Stimulated activated CD4-positive, alpha-beta T cell treated with anti-CD3 and anti-CD28 coated beads, Interleukin-2, amount 100 ng/mL, for 24 hours (primary cell): ENCODE measurements at places on chromosomes 12 and 14.

DNA sequence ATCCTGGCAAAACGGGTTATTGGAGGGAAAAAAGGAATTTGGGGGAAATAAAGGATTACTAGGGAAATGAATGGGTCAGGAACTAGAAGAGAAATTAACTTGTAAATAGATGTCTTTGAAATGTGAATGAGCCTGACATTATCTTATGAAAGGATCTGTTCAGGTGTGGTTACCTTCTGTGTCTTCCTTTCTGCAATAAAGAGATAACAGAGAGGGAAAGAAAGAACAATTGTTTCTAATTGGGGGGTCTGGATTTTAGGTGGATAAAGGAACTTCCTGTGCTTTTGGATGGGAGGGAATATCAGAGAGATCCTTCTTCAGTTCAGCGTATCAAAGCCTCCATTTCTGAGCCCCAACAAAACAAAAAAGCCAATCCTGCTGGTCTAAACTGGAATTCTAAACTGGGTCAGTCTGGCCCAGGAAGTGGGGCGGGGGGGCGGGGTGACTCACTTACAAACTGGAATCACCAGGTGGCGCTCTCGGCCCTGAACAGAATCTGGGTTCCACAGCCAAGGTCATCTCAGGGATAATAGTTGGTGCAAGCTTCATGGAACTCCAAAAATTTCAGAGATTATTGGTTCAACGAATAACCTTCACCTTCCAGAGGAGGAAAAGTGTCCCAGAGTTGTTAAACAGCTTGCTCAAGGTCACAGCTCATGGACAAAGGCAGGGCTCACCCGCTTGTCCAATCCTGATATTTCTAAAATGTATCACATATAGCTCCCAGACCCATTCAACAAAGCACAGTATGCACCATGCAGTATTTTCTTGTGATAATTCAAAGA is 15.2 kb upstream of the PEBP1 start:
- peak; percentile 74 for DNase-seq

DNA sequence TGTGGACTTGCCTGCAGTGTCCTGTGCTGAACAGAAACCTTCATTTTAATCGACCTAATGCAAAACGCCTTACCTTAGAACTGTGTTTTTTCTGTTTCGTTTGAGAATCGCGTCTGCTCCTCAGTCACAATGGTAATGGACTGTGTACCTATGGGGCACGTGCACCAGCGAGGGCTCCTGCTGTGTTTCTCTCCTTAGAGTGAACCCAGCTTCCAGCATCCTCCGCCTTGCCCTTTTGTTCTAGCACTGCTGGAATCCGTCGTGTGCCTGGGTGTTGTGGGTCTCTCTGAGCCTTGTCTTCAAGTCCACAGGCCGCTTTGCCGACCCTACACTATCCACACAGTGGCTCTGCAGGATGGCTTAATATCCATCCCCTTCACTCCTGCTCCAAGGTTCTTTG is 3.6 kb downstream of the AMN start:
- no peak for DNase-seq

- DNase-seq = no peak
Observed at GRCh38 chr14:103801459-103801858, 45.9 kb downstream of the PPP1R13B start.

DNA sequence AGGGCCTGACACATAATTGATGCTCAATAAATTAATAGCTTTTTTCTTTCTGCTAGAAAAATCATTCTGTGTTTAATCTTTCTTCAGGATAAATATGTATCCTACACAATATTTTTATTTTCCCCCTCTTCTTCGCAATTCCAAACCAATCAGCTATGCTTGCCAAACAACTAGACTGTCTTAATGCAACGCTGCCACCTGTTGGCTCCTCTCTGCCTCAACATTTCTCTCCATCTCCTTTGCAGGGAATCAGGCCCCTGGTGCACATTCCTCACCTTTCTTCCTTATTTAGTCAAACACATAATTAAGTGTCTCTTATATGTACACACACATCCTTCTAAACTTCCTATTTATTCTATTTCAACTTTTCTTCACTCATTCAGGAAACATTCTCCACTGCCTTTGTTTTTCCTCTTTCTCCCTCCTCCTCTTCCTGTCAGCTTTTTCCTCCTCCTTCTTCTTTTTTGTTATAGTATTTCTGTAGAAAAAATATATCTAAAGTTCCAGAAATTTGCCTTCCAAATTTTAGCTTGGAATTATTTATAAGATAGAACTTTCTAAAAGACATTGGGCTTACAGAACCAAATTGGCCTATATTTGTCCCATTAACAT is 406.0 kb downstream of the PRKD1 start:
- peak; percentile 2 for DNase-seq

GRCh38 chr12:87385322-87385721 is 643.9 kb downstream of the C12orf50 start:
- DNase-seq = no peak

- no peak for DNase-seq
Observed at GRCh38 chr12:88172844-88173407, 30.8 kb downstream of the TMTC3 start.

DNA sequence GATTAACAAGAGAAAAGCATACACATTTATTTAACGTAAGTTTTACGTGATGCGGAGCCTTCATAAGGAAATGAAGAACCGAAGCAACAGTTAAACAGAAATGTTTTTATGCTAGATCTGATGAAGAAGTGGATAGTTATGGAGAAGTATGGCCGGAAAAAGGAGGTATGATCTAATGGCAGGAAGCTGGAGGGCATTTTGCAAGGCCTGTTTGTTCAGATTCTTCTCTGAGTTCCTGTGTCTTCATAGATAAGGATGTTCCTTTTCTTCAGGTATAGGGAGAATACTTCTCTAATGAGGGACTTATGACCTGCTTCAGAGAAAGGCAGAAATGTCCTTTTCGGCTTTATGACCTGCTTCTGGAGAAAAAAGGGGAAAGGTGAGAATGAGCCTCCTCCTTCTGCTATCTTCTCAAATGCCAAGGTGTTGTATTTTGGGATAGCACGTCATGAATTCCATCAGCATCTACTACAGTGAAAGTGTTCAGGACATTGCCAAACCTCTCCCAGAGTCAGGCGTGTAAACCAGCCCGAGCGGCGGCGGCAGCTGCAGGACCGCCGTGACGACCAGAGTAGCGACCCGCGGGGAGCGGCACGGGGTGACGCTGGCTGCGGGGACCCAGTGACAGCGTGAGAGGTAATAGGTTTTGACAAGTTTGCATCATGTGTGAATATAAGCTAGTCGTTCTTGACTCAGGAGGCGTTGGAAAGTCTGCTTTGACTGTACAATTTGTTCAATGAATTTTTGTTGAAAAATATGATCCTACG is 33.7 kb upstream of the SGPP1 start:
- no peak for DNase-seq

- no peak for DNase-seq
Observed at GRCh38 chr12:77751939-77752338, 78.8 kb upstream of the NAV3 start.

DNA sequence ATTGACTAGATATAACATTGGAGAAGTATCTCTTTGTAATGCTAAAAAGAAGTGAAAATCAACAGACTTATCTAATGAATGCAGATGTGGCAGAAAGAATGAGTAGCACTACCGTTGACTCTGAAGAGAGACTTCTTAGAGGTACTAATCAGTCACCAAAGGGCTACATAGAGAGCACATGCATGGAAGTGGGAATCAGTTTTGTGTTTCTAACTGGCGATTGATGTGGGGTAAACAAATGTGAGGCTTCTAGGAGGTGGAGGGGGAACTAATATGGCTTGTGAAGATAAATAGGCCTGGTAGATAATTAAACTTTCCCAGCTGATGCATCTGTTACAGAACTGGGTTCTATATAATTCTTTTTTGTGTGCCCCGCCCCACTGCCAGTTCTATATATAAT is 10.5 kb downstream of the COCH start:
- no peak for DNase-seq

DNA sequence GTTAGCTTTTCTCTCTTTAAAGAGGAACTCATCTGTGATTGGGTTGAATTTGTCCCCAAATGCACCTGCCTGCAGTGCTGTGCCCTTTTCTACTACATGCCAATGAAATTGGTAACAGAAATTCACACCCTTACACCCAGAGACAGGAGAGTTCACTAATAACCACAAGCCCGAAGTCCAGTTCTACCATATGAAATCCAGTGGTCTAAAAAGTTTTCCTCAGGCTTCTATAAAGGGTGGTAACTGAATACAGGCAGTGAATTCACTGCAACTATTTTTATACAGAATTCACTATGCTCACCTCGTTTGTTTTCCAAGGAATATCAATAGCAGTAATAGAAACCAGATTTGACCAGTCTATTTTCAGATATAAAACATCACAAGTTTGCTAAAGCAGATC is 31.5 kb upstream of the SOS2 start:
- no peak for DNase-seq

DNA sequence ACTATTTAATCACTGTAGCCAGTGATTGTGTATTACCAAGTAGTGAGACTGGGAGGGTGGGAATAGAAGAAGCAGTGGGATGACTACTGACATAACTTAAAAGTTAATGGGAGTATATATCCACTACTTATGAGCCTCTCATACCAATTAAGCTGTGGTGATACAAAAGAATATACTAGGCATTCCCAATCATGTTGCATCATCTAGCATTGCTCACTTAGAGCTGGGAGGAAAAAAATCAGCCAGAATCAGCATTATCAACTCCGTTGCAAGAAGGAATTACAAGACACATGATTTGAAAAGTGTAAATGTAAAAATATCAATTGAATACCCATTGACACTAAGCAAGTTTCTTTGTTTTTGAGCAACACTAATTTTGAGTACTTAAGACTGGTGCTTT is 745 bp upstream of the PPP1R36 start:
- DNase-seq = no peak

GRCh38 chr14:61766151-61766550 is 3.9 kb downstream of the SNAPC1 start:
- no peak for DNase-seq

- no peak for DNase-seq
Observed at GRCh38 chr12:26293612-26294011, 98.2 kb downstream of the SSPN start.

DNA sequence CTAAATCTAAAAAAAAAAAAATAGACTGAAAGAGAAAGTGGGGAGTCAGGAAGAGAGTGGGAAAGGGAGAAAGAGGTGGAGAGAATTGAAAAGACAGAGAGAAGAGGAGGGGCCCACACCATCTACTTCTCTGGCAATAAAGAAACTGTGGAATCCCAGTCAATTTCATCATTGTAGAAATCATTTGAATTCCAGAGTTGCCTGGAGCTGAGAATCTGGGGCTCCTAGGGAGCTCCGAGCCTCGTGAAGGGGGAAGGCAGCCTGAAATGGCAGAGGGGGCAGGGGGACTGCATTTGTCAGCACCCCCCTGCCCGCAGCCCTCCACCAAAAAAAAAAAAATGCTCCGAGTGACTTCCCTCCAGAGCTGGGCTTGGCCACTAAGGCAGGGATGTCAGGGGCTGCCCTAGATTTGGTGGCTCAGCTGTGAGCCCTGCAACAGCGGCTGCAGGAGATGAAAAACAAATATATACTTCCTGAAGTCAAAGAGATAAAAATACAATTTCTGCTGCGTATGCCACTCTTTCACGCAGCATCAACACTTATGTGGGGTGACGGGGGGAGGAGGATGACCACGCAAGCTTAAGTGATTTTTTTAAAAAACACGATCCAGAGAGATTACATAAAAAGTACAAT is 80.5 kb downstream of the BCL11B start:
- no peak for DNase-seq

- no peak for DNase-seq
Observed at GRCh38 chr12:89706986-89707702, 1.5 kb downstream of the ATP2B1 start.

DNA sequence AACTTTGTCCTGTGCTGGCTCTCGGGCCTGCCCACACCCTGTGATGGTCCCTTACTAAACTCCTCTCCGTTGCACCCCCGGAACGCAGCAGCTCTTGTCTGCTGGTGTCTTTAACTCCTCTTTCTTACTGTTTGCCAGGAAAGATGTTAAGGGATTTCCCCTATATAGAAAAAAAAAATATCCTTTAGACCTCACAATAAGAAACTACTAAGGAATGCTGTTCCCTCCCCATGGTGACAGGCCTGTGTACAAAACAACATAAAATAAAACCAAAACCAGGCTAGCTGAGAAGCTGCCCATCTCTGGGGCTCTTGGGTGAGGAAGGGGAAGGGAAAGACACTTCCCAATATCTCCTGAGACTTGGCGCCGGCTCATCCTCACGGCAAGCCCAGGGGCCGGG is 95.4 kb downstream of the CHGA start:
- DNase-seq = no peak

DNA sequence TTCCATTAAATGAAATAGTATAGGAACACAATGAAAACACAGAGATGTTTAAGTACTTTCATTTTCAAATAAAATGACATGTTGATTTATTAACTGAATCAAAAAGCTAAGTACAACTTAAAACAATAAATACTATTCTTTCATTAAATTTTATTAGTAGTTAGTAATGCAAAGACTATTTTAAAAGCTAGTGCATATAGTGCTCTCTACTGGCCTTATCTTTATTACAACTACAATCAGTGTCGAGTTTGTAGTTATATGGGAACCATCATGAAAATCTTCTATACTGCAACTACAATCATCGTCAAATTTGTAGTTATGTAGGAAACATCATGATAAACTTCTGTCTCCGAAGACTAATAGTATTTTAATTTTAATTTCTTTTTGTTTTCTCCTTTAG is 8.9 kb upstream of the LIN7A start:
- DNase-seq = no peak

- no peak for DNase-seq
Observed at GRCh38 chr12:1608713-1609119, 14.3 kb upstream of the FBXL14 start.

DNA sequence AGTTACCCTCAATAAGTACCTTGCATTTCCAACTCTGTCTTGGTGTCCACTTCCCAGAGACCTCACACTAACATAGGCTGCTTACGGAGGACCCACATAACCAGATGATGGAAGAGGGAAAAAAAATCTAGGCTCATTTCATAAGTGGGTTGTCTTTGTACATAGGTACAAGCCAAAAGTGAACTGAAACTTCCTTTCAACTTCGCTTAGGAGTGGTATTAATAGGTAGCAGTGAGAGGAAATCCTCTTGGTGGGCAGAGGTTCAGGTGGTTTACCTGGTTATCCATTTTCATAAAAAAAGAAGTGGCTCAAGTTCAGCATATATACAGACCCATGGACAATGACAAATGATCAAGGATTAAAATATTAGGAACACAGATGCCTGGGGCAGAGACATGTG is 35.8 kb upstream of the RNU6-7 start:
- no peak for DNase-seq
